NCI-H1105 treated with DMSO at 0.1 percent for 48 hours (cell line): ENCODE measurements at places on chromosomes 16 and 17.
A peak's percentile ranks its signal among the peaks of the same experiment; 100 is the strongest.

- DNase-seq = peak; percentile 82
These were observed at the start of gene GNAO1 for GRCh38 chr16:56191156-56191815. GNAO1 (plus strand) TSS chr16:56191489; CDS start chr16:56192236, 747 bp downstream.

- DNase-seq = no peak
These were observed 43.7 kb upstream of the ZNF750 start for GRCh38 chr17:82883419-82884031.

- no peak for DNase-seq
These were observed 35.3 kb downstream of the SOCS3 start for GRCh38 chr17:78324391-78325075.

GRCh38 chr17:8867361-8867981 is at the start of gene PIK3R6:
PIK3R6 (minus strand) TSS chr17:8867674; CDS start chr17:8849794, 17,880 bp downstream.
- DNase-seq = no peak

DNA sequence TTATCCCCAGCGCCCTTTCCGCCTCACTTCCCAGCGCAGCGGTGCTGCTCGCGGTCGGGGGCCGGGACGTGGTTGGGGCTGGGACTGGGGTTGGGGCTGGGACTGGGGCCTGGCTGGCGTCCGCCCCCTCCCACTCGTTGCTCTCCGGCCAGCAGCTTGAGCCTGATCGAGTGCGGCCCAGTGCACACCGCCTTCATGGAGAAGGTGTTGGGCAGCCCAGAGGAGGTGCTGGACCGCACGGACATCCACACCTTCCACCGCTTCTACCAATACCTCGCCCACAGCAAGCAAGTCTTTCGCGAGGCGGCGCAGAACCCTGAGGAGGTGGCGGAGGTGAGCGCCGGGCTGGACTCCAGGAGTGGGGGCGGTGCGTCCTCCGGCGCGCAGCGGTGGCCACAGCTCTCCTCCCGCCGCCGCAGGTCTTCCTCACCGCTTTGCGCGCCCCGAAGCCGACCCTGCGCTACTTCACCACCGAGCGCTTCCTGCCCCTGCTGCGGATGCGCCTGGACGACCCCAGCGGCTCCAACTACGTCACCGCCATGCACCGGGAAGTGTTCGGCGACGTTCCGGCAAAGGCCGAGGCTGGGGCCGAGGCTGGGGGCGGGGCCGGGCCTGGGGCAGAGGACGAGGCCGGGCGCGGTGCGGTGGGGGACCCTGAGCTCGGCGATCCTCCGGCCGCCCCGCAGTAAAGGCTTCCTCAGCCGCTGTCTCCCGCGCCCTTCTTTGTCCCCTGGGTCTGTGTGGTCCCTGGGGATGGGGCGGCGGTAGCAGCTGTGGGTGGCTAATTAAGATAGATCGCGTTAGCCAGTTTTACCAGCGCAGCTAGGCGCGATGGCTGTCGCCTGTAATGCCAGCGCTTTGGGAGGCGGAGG is 1.8 kb downstream of the HSD17B1 start:
- peak; percentile 71 for DNase-seq

DNA sequence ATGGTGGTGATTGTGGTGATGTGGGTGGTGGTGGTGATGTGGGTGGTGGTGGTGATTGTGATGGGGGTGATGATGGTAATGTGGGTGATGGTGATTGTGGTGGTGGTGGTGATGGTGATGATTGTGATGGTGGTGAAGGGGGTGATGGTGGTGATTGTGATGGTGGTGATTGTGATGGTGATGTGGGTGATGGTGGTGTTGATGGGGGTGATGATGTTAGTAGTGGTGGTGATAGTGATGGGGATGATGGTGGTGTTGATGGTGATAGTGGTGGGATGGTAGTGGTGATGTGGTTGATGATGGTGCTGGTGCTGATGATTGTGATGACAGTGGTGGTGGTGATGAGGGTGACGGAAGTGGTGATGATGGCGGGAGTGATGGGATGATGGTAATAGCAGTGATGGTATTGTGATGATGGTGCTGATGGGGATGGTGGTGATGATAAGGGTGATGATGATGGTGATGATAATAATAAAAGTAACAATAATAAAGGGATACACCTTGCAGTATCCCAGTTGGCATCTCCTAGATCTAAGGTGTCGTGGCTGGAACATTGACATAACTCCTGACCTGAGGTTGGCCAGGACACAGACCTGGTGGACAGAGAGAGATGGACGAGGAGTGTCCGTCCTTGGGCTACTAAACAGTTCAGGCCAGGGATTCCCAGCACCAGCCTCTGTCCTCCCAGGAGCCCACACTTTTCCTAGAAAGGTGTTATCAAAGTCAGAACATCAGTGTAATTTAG is 344.5 kb downstream of the SEC14L1 start:
- no peak for DNase-seq

DNA sequence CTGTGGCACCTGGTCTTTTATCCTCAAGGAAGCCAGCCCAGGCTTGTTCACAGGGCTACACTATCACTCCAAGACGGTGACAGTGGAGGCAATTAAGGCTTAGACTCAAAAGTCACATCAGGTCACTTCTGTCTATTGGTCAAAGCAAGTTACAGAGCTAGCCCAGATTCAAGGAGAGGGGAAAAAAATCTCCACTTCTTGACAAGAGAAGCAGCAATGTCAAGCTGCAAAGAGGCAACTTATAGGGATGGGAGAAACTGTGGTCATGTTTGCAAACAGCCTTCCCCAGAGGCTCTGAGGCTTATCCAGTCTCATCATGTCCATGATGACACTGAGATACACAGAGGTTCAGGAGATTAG is 31.6 kb downstream of the SERPINF1 start:
- peak; percentile 77 for DNase-seq
